RKO (cell line): ENCODE measurements at places on chromosomes 5 and 9.

- DNase-seq: no peak
These were observed 435.5 kb downstream of the TAF11L14 start for GRCh38 chr5:18069790-18070189.

DNA sequence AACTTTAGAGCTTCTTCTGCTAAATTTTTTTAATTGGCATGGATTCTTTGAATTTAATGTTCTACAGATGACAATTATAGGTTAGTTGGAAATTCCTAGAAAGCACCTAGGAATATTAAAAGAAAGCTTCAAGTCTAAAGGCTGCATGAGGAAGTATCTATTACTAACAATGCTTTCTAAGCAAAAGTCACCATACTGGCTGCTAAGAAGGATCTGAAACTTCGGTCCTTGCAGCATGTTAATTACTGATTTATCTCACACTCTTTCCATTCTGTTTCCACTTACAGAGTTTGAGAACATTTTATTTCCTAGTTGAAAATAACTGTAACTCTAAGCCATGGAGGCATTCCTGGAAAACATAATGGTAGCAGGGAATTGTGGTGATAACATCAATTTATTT lies 8.4 kb downstream of the SEMA6A start:
- no peak for DNase-seq

GRCh38 chr5:31990701-31991110 lies 183.4 kb downstream of the GOLPH3 start:
- no peak for DNase-seq

GRCh38 chr9:31574006-31574765 lies 810.3 kb upstream of the ACO1 start:
- no peak for DNase-seq

GRCh38 chr5:169421677-169422076 lies 120.7 kb upstream of the SLIT3 start:
- no peak for DNase-seq

DNA sequence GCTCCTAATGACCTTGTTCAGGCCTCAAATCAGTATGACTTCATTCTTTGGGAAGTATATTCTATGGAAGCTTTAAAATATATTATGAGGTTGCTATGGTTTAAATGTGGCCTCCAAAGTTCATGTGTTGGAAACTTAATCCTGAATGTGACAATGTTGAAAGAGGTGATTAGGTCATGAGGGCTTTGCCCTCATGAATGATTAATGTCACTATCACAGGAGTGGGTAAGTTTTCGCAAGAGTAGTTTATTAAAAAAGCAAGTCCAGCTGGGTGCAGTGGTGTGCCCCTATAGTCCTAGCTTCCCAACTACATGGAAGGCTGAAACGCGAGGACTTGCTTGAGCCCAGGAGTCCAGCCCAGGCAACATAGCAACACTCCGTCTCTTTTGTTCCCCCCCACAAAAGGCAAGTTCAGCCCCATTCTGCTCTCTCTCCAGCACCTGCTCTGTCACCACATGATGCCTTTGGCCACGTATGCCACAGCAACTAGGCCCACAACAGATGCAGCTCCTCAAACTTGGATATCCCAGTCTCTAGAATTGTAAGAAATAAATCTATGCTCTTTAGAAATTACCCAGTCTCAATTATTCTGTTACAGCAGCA lies 105.3 kb downstream of the SIL1 start:
- no peak for DNase-seq

- no peak for DNase-seq
These were observed 849 bp downstream of the RORB start for GRCh38 chr9:74497748-74498620.

DNA sequence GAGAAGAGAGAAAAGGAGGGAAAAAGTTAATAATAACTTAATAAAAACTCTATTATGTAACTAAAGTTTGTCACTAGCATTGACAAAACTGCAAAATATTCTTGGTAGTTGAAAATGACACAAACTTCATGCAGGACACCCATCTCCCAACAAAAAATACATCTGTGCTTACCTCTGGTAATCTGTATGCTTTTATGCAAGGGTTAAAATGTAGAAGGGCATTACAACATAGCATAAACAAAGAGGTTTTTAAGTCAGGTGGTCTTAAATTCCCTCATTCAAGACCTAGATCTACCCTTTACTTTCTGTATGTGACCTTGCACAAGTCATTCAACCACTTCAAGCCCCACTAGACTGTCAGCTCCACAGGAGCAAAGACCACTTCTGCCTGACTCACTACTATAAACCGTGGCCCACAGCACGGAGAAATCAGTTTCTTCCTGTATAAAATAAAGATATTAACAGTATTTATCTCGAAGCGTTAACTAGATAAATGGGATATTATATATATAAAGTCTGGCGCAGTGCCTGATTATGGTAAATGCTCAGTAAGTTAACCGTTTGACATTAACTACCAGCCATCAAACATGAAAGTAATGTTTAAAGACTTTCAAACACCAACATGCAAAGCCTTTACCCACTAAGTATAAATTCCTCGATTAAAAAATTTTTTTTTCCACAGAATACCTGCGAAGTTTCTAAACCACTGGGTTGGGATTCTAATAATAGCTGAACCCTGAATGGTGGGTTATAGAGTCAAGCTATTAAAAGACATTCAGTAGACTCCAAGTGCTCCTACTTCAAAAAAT lies 2.0 kb downstream of the FBXL17 start:
- peak; percentile 69 for DNase-seq

DNA sequence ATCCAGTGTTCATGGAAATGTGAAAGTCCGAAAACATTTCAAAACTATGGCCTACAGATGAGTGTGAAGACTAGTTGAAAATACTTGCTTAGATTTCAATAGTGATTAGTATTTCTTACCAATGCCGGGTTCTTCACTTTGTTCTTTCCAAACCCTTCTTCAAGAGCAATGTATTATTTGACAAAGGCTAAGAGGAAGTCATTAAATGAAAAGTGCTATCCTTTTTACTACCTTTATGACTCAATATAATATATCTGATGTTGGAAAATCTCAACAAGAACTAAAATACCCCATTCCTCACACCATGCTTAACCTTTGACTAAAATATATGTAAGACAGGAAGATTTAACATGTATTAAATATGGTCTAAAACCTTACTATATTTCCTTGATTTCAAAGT lies 6.7 kb upstream of the MIER3 start:
- DNase-seq: no peak

DNA sequence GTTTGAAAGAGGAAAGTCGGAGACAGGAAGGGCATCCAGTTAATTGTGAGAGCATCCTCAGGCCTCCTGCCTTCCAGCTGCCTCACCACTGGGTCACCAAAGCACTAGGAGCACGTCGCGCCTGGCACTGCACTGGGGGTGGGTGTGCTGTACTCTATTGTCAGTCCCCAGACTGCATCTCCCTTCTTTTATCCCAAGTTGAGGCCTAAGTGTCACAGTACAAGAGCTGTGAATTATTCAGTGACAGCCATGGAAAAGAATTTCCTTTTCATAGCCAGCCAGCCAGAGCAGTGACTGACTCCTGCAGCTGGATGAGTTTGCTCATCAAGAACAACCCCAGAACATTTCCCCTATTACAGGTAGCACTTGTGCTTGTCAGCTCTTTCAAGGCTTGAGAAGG lies 16.3 kb downstream of the CLTA start:
- DNase-seq: peak; percentile 21

DNA sequence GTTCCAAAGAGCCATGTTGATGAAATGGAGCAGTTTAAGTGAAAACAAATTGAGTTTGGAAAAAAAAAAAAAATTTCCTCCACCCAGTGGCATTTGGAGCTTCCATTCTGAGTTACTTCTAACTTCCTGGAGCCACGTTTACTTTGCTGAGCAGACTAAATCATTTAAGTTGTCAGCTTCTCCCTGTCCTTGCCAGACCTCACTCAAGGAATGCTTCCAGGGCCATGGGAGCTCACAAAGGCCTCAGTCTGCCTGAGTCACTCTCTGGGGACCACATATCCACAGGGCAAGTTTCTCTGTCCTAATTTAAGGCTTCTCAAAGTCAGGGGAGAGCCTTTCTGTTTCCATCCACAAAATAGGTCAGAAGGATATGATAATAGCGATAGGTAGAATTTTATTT lies 210.3 kb upstream of the TNC start:
- DNase-seq: no peak

- DNase-seq: no peak
These were observed 583.2 kb downstream of the EBF1 start for GRCh38 chr5:158516521-158516920.

DNA sequence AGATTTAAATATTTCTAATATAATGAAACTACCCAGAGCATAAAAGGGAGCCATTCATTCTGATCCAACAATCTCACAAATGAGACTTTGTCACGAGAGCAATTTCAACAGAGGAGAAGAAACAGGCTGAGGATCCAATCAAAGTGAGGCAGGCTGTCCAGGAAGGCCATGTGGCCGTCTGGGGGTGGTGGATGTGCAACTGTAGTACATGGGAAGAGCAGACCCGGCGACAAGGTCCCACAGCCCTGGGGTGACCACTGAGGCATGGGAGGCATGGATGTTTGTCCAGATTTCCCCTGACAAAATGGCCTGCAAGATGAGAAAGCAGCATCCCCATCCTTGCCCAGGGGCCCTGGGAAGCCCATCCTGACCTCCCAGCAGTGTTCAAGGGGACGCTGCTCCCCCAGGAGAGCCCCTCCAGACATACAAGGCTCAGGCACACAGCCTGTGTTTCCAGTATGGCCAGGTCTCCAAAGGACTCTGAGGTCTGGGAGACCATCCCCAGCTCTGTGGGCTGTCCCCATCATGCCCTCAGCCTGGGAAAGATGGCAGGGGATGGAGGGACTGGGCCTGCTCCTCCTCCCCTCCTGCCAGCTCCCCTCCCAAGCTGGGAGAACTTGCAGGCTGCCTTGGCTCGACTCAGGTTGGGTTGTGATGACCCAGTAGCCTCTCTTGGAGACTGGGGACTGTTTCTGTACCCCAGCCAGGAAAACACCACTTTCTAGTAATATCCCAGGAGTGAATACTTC lies 27.5 kb upstream of the FCN2 start:
- DNase-seq: no peak

DNA sequence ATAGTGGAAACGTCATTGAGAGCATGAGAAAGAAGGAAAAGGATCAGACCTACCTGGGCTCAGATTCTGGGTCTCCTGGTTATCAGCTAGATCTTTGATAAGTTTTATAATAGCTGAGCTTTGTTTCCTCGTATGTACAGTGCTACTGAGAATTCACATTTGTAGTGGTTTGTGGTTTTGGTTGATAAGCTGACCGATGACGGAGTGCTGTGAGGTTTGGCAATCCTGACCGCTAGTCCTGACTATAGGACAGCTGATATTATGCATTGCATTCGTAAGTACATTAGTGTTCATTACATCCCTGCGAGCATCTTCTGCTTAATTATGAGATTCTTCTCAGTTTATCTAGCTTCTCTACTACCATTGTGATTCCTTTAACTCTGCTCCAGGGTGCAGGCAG lies 190.7 kb upstream of the SLC27A6 start:
- DNase-seq: no peak

DNA sequence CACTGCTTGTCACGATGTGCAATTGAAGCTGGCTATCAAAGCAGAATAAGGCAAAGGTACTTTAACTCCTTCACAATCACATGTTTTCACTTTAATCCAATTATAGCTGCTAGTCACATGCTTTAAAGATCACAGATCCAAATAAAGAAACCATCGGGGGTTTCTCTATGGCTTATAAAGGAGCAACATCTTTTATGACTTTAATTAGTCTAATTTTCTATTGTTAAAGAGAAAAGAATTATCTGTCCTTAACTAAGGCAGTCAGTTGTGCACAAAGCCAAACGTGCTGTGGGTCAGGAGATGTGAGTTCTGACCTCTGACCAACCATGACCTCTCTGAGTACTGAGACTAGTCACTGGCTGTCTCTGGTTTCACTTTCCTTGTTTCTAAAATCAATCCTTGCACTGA lies 561.1 kb downstream of the RAB3C start:
- DNase-seq: no peak

DNA sequence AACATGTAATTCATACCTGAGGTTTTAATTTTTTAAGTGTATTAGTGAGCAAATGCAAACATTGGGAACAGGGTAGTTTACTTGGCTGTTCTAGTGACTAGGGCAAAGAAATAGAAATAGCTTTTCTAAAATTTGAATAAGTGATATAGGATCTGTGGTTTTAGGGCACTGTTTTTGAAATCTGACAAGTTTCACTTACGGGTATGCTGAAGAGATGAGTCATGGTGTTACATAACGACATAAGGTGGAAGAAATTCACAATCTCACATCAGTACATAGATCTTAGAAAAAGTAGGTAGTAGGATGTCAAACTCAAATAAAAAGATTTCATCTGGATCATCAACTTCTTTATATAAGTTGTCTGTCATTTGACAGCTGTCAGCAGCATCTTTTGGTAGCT lies 772.3 kb downstream of the MAT2B start:
- no peak for DNase-seq

GRCh38 chr9:2717385-2717784 lies at the start of gene KCNV2:
Gene KCNV2 (plus strand): TSS chr9:2717510. CDS start chr9:2717740, 230 bp downstream.
- DNase-seq: no peak

DNA sequence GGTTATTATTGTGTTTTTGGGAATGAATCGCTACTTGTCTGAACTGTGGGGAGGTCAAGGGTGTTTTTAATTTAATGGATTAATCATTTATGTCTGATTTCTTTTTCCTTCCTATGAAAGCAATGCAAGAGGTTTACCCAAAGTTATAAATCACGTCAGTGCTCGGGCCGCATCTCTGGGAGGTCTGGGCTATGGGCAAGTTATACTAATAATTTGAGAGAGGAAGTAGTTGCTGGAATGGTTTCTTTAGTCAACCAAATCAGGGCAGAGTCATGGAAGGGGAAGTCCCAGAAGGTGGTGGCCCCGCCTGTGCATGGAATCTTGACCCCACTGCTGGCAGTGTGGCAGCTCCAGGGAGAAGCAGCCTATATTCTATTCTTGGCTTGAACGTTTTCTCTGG lies 180.2 kb downstream of the HSPA4 start:
- no peak for DNase-seq

- no peak for DNase-seq
These were observed 5.2 kb upstream of the GCNT1 start for GRCh38 chr9:76453785-76454184.
